Hematopoietic multipotent progenitor cell treated with erythropoietin and hydrocortisone succinate and interleukin-3 and kit ligand, for 17 days (in vitro differentiated cells): ENCODE measurements at places on chromosomes 1 and 21.

GRCh38 chr1:158583962-158584361, 4.3 kb upstream of the OR10X1 start:
- no peak for DNase-seq

- DNase-seq = no peak
Measured at GRCh38 chr1:151511636-151512215, 539 bp downstream of the CGN start.

- DNase-seq = no peak
Measured at GRCh38 chr1:216997069-216997468, 273.8 kb upstream of the ESRRG start.

DNA sequence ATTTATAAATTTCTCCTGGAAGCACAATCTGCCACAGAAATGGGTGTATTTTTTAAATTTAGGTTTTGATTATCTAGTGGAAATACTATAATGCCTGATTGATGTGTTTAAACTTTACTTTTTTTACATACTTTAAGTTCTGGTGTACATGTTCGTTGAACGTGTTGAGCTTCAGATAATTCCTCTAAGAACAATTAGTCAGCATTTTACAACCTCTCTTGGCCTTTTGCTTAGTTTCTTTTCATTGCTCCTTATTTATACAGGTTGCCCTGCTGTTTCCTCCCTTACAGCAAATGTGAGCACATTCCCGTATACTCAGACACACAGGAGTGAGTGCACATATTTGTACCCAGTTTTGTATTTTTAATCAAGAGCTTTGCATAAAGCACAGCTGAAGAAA, 1038.9 kb downstream of the BRINP3 start:
- no peak for DNase-seq

DNA sequence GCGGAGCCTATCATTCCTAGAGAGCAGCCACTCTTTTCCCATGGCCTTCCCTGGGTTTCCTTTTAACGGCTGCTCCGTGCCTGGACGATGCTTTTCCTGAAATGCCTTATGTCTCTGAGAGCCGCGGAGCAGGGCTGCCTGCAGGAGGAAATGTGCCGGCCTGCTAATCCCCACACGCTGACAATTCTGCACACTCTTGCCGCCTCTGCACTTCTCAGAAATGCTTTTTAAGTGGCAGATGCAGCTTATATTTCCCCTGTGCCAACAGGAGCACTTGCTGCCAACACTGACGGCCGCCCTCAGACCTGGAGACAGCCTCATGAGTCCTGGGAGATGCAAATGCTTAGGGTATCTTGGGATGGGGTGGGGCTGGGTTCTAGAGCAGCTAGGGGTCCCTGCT, 253.2 kb downstream of the GRIK3 start:
- DNase-seq = no peak

- DNase-seq = no peak
Measured at GRCh38 chr1:44932151-44932550, 54.2 kb downstream of the EIF2B3 start.

- DNase-seq = no peak
Measured at GRCh38 chr1:63612564-63612963, 19.4 kb downstream of the PGM1 start.

- DNase-seq = no peak
Measured at GRCh38 chr1:89563957-89564604, 39.5 kb downstream of the LRRC8B start.
